LHCN-M2 (cell line): ENCODE measurements at places on chromosomes 4 and X. TPM values are rescaled to one million over a fixed set of nuclear protein-coding genes. Genes with fewer than 3 reads are reported as not detected.
A peak's percentile ranks its signal among the peaks of the same experiment; 100 is the strongest.

The SMIM31 gene
- not detected in 2 replicates for total RNA-seq

DNA sequence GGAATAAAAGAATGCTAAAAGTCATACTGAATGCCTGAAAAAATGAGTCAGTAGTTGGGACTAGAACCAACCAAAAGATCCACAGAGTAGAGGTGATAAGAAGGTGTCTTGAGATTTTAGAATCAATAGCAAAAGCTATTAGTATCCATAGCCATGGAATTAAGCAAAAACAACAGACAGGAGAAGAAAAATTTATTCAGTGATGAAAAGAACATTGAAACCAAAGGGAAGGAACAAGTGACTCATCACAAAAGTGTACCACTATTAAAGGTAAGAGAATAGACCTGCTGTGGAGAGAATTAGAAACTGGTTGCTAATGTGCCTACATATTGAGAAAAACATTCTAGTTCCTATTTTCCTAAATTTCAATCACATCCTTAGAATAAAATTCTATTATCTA, 182.0 kb upstream of the NEIL3 start:
- DNase-seq, result no peak

DNA sequence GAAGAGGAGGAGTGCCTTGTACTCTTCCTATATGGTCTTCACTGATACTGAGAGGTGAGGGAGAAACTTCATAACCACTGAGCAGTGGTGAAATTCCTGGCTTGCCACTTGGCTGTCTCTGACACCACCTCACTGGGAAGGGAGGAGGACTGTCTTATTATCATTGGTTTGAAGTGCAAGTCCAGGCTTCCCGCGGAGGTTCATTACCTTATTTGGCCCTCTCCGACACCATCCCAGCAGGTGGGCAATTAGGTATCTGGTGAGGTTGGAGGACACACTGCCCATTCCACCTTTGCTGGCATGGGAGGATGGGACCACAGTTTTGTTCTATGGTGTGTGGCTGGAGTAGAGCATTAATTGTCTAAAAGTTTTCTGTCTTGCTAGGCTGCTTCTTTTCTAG, 206.1 kb downstream of the LHFPL1 start:
- no peak for DNase-seq

DNA sequence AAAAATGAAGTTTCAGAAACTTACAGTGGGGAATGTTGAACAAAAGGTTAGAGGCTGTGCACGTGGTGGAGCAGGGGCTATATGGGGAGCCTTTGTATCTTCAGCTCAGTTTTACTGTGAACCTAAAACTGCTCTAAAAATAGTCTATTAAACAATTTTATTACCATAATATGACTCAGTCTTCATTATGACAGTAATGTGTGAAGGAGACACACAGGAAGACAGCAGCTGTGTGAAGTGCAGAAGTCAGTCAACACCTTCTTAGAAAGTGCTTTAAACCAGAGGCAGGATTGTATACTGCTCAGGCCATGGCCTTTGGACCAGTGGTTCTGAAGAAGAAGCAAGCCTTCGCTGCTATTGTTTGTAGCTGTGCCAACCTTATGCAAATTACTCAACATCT, 89.7 kb downstream of the ARHGAP10 start:
- DNase-seq, result peak; percentile 53

- DNase-seq, result peak; percentile 18
Observed at GRCh38 chrX:16664074-16664473, 14.1 kb downstream of the S100G start.

DNA sequence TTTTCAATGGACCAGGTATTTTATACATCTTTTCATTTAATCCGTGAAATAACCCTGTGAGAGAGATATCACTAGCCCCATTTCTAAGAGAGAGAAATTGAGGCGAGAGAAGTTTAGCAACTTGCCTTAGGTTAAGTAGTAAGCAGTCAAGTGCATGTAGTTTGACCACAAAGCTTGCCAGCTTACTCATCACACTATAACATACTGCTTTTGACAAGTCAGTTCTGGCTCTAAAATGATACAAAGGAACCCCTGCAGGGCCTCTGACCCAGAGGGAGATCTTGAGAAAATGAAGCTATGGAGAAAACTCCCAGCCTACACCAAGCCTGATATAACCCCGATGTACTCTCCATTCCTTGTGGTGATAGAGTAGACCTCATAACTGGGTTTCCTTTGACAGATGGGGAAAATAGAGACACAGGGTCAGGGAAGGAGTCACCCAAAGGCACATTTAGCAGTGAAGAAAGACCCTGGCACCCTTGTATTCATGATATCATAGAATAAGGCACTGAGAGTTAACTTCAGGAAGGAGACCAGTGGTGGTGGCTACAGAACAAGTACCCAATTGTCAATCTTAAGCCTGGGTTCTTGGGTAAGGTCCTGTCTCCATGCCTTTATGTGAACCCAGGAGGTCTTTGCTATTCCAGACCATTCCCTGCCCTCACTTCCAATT, 60.2 kb upstream of the MSN start:
- DNase-seq, result peak; percentile 41

GRCh38 chr4:75054078-75054477, 121.2 kb downstream of the PARM1 start:
- DNase-seq, result no peak
